ENCODE measurements at places on chromosomes 11 and 22.

- no peak for DNase-seq
These were observed 46.7 kb upstream of the PARVG start for GRCh38 chr22:44133901-44134571.

DNA sequence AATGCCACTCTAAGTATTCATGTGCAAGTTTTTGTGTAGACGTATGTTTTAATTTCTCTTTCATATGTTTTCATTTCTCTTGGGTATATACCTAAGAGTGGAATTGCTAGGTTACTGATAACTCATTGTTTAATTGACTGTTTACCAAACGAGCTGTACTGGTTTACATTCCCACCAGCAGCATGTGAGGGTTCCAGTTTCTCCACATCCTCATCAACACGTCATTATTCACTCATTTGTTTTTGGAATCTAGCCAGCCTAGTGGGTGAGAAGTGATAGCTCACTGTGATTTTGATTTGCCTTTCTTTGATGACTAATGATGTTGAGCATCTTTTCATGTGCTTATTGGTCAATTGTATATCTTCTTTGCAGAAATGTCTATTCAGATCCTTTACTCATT is 4.0 kb downstream of the ANKRD13D start:
- no peak for DNase-seq

DNA sequence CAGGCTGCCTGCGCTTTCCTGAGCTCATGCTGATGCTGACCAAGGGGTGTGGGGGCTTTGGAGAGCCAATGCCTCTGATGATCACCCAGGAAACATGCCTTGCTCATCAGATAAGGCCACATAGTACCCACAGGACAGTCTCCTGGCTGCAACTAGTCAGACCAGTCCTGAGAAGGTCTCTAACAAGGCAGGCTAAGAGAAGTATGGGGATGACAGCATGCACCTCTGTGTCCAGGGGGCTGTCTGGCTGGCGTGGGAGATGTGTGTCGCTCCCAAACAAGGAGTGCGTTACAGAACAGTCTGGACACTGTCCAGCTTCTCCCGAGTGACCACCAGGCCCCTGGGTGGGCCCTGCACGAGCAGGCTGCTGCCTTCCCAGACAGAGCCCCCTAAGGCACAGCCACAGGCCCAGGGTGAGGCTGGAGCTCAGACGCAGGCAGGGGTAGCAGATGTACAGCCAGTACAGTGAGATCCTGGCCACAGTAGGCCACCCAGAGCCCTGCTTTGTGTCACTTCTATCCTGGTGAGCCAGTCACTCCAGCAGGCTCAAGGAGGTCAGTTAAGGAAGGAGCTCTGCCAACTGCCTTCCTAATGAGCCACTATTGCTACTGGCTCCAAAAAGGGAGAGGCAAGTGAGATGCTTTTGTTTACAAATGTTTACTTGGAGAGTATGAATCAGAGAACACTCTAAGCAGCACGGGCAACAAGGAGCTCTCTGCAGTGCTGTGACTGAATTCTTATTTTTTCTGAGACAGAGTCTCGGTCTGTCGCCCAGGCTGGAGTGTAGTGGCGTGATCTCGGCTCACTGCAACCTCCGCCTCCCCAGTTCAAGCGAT is 66.0 kb upstream of the CLTCL1 start:
- no peak for DNase-seq

DNA sequence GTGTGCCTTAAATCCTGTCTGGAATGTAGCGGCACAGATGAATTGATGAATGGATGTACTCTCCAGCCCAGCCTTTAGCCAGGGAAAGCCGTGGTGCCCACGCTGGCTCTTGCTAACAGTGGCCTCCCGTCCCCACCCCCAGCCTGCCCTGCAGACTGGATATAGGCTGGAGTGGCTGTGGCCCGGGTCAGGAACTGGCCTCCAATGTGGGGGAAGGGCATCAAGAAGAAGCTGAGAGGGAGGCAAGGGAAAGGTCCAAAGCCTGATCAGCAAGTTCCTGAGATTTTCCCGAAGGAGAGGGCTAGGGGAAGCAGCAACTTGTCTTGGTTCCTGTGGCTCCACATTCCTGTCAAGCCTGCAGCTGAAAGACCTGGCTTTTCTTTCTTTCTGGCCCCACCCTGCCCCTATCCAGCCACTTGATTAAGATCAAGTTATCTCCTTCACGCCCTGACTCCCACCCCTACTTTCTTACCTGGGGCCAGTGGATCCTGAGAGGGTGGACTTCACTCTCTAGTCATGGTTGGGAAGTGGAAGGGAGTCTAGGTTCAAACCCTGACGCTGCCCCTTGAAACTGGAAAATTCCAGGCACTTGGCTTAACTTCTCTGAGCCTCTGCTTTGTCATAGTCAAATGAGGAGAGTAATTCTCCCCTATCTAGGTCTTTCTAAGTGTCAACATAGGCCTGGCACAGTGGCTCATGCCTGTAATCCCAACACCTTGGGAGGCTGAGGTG is 11.0 kb upstream of the MICALL1 start:
- DNase-seq = no peak

GRCh38 chr22:43151251-43152002 is at the start of gene TSPO:
Gene TSPO (plus strand): TSS chr22:43151559. CDS start chr22:43159239, 7,680 bp downstream.
- DNase-seq = peak; percentile 91
